ENCODE measurements at places on chromosomes 11 and 22. TPM values are rescaled to one million over a fixed set of nuclear protein-coding genes. Genes with fewer than 3 reads are reported as not detected.
A peak's percentile ranks its signal among the peaks of the same experiment; 100 is the strongest.

Gene DDX25
- not detected for total RNA-seq

DNA sequence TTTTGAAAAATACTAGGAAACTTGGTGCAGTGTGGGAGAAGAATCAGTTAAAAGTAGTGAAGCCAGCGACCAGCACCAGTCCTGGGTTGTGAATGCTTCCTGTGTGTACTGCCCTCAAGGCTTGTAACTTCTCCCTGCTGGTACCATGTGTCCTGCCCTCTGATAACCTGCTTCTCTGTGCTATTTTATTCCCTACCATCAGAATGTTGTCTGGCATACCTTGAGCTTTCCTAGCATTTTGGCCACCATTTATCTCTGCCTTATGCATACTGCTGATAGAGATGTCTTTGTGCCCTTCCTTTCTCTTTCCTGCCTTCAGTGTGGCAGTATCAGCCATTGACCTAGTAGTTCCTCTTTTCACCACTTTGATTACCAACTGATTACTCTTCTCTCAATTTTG is 2.0 kb downstream of the GTF2H1 start:
- no peak for DNase-seq

GRCh38 chr22:29348956-29349355 is 33.5 kb upstream of the RASL10A start:
- DNase-seq: no peak

Gene CCDC188
- total RNA-seq: 4.9 TPM

Gene IFITM5
- total RNA-seq: not detected

GRCh38 chr11:133046252-133046651 is 486.0 kb downstream of the OPCML start:
- no peak for DNase-seq

DNA sequence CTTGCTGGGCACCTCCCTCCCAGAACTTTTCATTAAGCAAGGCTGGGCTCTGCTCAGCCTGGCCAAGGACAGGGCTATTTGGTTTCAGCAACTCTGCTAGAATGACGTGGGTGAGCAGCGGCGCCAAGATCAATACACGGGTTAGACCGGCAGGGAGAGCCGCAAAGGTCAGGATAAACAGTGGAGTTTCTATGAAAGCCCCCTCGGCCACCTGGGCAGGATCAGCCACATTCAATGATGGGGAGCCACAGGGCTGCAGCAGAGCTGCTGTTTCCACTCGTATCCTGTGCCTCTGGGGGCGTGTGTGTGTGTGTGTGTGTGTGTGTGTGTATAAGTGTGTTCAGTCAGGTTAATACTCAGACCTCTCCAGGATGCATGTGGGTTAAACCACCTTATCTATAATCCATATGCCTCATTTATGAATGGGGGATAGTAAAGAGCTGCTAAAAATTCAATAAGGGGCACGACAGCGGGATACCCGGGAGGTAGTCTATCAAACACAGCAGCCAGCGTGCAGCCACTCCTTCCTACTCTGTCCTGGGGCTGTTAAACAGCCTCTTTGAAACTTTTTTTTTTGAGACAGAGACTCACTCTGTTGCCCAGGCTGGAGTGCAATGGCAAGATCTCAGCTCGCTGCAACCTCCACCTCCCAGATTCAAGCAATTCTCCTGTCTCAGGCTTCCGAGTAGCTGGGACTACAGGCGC is 34.8 kb downstream of the MYH9 start:
- DNase-seq: peak; percentile 85

DNA sequence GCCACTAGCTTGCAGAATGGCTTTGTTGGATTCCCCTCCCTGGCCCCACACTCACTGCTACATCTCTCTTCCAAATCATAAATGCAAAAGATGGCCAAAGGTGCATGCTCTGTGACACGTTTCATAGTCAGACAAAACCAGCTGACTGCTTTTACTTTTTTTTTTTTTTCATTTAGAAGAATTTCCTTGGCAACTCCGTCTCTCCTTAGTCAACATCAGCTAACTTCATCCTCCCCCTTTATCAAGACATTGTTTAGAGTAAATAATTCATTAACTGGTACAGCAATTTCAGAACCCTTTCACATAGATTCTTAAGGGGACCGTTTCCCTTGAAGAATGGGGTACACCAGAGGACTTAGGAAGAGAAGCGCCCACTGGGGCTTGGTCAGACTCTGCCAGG is 16.0 kb downstream of the KCNQ1OT1 start:
- no peak for DNase-seq

- DNase-seq: peak; percentile 74
Observed at GRCh38 chr11:2377511-2378443, 667 bp downstream of the CD81 start.

Measured in dermis microvascular lymphatic vessel endothelial cell (primary cell).